AG04449 (cell line): ENCODE measurements at places on chromosomes 1 and 21.

DNA sequence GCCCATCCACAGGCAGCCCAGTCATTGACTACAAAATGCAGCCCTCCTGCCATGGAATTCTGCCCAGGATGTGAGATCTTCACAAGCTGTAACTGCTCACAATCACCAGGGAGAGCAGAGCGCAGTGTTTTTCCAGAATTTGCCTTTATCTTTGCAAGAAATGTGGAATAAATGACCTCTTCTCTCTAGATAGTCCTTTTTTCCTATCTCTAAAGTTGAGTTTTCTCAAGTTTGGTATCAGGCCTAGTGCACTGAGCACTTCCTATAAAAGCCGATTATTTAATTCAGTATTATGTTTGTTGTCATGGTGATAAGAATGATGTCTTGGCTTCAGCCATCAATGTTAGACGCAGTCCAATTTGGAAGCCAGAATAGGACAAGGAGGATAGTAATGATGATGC is 246.9 kb upstream of the IRF2BP2 start:
- DNase-seq, result no peak

GRCh38 chr1:17486242-17486641 is 46.8 kb upstream of the RCC2 start:
- no peak for DNase-seq

DNA sequence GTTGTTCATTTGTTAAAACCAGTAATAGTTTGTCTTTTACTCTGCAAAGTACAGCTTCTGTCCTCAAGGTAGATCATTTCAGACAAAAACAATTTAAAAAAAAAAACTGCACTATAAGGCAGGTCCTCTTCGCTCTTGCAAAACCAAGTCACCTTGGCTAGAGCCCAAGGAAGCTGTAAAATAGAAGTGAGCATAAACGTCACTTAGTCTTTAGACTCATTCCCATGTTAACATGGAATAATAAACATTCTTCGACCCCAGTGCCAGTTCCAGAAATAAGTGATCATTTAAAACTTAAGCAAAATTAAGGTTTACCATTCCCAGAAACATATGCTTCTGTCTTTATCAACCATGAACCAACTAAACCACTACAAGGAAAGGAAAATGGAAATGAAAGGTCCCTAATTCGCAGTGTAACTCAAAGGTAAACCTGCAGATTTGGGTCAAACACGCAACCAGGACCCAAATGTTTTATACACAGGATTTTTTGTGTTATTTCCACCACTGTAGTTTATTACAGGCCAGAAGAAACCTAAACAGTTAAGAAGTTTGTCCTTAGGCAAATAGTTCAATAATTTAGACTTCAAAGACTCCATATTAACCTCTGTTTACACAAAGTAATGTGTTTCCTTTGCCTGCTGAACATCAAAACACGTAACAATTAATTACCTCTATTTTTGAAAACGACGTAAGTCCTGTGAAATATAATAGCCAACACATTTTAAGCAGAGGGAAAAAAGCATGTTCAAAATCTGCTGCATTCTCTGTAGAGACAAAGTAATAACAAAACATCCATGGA is 54.6 kb downstream of the TGFBR3 start:
- DNase-seq, result peak; percentile 36

DNA sequence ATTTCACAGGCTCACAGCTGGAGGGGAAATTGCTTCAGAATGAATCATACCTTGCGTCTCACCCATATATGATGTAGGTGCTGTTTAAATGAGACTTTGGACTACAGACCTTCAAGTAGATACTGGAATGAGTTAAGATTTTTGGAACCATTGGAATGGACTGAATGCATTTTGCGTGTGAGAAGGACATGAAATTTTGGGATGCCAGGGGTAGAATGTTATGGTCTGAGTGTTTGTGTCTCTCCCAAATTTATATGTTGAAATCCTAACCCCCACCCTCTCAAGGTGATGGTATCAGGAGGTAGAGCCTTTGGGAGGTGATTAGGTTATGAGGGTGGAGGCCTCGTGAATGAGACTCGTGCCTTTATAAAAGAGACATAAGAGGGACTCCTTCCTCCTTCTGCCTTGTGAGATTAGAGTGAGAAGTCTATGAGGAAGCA is 41.4 kb downstream of the KCNK1 start:
- DNase-seq, result no peak

DNA sequence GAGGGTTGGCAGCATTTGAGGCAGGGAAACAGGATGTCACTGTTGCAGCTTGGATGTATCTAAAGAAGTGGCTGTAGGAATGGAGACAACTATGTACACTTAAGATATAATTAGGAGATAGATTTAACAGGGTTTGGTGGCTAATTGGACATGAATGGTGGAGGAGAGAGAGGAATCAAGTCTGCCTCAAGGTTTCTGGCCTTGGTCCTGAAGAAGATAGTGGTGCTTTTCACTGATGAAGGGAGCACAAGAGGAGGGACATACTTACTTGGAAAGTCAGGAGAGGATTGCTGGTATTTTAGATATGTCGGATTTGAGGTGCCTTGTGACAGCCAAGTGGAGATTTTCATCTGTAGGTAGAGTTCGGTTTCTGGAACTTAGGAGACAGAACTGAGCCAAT is 123.9 kb downstream of the ST6GALNAC3 start:
- no peak for DNase-seq

- no peak for DNase-seq
These were observed 442.3 kb downstream of the GPATCH2 start for GRCh38 chr1:217188280-217189237.

GRCh38 chr1:15330028-15330427 is 79.7 kb upstream of the EFHD2 start:
- DNase-seq, result no peak

DNA sequence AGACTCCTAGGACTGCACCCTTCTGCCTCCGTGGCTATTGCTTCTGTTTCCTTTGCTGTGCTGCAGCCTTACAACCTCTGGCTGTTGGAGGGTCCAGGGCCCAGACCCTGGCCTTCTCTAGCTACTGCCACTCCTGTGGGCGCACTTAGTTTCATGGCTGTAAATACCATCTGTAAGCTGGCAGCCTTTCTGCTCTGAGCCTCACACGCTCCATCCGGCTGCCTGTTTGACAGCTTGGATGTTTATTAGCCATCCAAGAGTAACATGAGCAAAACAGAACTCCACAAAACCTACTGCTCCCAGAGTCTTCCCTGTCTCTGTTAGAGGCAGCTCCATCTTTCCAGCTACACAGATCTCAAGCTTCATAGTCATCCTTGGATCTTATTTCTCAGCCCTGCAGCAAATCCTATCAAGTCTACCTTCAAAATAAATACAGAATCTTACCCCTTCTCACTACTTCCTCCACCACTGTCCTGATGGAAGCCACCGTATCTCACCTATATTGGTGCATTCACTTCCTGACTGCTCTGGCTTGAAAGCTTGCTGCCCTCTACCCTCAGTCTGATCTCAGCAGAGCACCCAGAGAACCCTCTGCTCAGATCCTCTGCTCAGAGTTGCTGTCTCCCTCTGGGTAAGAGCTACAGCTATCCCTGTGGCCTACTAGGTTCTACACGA is 19.1 kb downstream of the SLC25A33 start:
- DNase-seq, result no peak

DNA sequence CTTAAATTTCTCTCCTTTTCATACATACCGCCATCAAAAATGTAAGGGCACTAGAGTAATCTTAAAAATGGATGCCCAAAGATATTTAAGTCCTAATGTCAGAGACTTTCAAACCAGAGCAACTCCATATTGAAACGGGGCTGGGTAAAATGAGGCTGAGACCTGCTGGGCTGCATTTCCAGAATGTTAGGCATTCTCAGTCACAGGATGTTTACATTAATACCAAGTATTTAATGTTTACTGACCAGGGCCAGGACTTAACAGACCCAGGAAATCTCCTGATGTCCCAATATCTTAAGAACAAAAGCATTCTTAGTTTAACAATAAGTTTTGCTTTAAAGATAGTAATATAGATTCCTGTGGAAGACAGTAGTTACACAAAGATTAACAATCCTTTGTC is 563.9 kb upstream of the BEND5 start:
- no peak for DNase-seq
